ENCODE measurements at places on chromosomes 3 and 15. TPM values are rescaled to one million over a fixed set of nuclear protein-coding genes. Genes with fewer than 3 reads are reported as not detected.
A peak's percentile ranks its signal among the peaks of the same experiment; 100 is the strongest.

DNA sequence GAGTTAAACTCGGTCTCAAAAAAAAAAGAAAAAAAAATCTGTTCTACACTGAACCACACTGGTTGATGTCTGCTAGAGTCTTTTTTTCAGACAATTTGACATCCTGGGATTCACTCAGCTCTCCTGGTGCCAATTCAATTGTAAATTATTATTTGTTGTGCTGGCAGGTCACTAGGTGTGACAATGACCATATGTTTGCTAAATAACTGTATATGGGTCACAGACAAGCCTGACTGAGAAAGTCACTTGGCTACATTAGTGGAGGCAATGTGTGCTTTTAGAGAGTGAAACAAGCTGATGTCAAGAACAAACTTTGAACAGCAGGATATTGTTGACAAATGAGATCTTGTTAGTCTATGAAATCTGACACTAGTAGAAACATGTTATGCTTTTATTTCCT lies 1379.1 kb downstream of the ZPLD1 start:
- H3K36me3 ChIP-seq, result no peaks in the 10 kb centered on the region
- H3K4me1 ChIP-seq, result no peaks in the 10 kb centered on the region
- no peak overlapping the region for H3K4me3 ChIP-seq

DNA sequence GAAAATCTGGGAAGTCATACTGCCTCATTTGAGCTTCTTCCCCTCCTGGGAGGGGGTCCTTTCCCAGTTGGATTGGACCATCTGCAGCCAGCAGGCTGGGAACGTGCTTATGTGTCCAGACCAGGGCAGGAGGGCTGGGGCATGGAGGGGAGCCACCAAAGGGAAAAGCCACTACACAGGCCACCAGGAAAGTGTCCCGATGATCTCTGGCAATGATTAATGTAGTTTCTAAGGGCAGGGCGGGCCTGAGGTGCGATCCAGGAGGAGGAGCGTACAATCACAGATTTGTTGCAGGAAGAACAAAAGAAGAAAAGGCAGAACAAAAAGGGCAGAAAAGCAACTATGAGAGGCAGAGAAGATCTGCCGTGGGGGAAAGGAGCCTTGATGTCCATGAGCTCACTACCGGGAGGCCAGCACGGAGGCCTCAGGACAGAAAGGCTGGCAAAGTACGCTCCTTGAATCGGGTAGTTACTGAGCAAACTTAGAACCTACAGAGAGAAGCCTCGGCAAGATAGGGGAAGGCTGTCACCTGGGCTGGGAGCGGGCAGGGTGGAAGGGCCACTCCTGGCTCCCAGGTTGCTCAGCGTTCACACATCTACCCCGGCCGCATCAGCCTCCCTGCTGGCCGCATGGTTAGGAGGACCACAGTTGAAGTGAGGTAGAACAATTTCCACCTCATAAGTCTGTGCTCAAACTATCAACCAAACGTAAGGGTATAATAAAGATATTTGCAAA lies 79.5 kb upstream of the PCSK6 start:
- no peak overlapping the region for H3K27ac ChIP-seq
- no peaks in the 10 kb centered on the region for H3K27me3 ChIP-seq
- H3K4me1 ChIP-seq, result no peaks in the 10 kb centered on the region
- H3K36me3 ChIP-seq, result no peaks in the 10 kb centered on the region
- no peak overlapping the region for H3K4me3 ChIP-seq

DNA sequence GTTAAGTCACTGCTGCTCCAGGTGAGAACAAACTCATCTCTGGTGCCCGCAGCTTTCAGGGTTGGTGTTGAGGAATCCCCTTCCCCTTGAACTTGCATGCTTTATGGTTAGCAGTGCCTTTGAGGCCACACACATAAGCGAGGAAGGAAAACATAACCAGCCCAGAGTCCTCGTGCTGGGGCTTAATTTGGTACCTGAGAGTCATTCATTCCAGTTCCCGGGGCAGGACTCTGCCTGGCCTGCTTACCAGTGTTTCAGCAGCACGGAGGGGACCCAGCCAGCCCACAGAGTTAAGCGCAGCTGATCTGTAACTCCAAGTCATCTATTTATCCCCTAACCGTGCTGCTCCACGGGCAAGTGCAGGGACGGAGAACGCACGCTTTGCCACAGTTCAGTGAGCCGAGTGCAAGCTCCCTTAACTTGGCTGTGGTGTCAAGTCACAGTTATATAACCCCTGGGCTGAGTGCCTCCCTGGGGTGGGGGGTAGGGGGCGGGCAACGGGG lies 302.3 kb upstream of the ICE2 start:
- no peaks in the 10 kb centered on the region for H3K27me3 ChIP-seq
- H3K4me3 ChIP-seq, result no peak overlapping the region
- H3K36me3 ChIP-seq, result no peaks in the 10 kb centered on the region
- H3K27ac ChIP-seq, result no peak overlapping the region
- no peak for DNase-seq

DNA sequence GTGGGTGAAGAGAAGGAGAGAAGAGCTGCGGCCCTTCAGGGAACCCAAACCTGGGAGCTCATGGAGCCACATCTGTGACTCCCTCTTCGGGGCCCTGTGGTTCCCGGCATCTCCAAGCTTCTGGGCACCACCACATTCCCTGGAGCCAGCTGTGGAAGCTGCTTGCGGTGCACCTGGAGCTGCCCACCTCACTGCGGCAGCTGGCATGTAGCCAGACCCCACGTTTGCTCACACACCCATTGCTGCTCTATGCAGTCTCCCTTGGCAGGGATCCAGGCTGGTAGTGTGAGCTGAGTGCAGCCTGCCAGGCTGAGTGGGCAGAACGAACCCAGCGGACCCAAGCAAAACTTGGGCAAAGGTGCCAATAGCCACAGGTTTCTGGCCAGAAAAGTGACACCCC lies 16.8 kb upstream of the PLA2G4E start:
- H3K4me1 ChIP-seq, result no peaks in the 10 kb centered on the region
- no peaks in the 10 kb centered on the region for H3K27me3 ChIP-seq
- H3K4me3 ChIP-seq, result no peak overlapping the region
- no peak overlapping the region for H3K27ac ChIP-seq
- H3K36me3 ChIP-seq, result no peaks in the 10 kb centered on the region

- peaks cover 28% of the 10 kb centered on the region for H3K4me1 ChIP-seq
- no peak overlapping the region for H3K4me3 ChIP-seq
- H3K27ac ChIP-seq, result no peak overlapping the region
- peaks cover 21% of the 10 kb centered on the region for H3K27me3 ChIP-seq
Measured at GRCh38 chr3:13198264-13198879, 125.1 kb upstream of the IQSEC1 start.

- no peak overlapping the region for H3K27ac ChIP-seq
- peaks cover 6% of the 10 kb centered on the region for H3K4me1 ChIP-seq
- DNase-seq, result no peak
- no peaks in the 10 kb centered on the region for H3K27me3 ChIP-seq
- H3K4me3 ChIP-seq, result no peak overlapping the region
Measured at GRCh38 chr15:59380902-59381610, 8.4 kb upstream of the MYO1E start.

- no peak overlapping the region for H3K4me3 ChIP-seq
- DNase-seq, result no peak
- no peak overlapping the region for H3K27ac ChIP-seq
- no peaks in the 10 kb centered on the region for H3K27me3 ChIP-seq
Measured at GRCh38 chr3:148023994-148024393, 614.8 kb downstream of the ZIC1 start.

DNA sequence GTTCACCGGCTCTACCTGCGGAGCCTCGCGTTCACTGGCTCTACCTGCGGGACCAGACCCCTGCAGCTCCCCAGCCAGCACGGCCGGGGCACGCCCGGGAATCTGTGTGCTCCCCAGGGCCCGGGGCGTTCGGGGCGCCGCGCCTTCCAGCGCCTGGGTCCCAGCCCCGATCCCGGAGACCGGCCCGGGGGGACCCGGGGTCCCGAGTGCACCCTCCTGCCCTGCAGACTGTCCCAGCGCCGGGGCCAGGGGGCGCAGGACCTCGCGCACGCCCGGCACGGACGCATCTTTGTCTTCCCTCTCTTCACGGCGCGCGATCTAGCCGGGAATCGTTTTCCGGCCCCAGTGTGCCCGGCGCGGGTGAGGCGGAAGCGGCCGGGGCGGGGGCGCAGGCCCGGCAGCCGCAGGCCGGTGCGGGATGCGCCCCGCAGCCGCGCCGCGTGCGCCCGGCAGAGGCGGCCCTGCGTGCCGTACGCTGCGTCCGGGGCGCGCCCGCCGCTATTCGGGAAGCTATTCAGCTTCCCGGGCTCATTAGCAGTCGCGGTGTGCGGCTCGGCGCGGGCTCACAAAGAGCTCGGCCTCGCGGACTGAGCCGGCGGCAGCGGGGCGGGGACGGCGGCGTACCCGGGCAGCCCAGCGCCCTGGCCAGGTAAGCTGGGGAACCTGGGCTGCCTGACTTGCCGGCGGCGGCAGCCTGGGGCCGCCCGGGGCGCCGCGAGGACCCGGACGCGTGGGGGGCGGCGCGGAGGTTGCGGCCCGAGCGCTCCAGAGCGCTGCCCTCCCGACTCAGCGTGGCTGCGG lies at the start of gene APBA2:
Gene APBA2, plus strand, starts transcription at position 345 of the 801 bp plus-strand sequence. CDS start 167,911 bp downstream, outside the sequence.
- H3K27me3 ChIP-seq, result peaks cover 39% of the 10 kb centered on the region
- H3K36me3 ChIP-seq, result no peaks in the 10 kb centered on the region
- peak within 1 kb of the TSS; percentile 33 for H3K4me3 ChIP-seq
- H3K4me1 ChIP-seq, result peaks cover 13% of the 10 kb centered on the region
- DNase-seq, result no peak

DNA sequence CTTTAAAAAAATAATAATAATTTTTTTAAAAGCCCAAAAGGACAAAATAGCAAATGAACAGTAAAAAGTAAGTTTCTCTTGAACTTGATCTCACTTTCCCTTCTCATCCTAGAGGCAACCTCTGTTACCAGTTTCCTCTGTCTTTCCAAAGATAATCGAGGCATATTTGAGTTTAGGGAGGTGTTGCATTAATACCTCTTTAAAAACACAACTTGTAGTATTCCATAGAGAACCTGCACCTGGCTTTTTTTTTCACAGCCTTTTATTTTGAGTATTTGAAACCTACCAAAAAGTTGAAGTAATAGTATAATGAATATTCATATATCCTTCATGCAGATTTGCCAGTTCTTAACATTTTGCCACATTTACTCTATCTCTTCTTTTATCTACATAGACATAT lies 9.1 kb downstream of the CSK start:
- H3K4me3 ChIP-seq, result no peak overlapping the region
- peak overlapping the region; percentile 96 for H3K27ac ChIP-seq
- H3K4me1 ChIP-seq, result peaks cover 78% of the 10 kb centered on the region
- no peaks in the 10 kb centered on the region for H3K27me3 ChIP-seq

- no peak for DNase-seq
- H3K36me3 ChIP-seq, result no peaks in the 10 kb centered on the region
- H3K27ac ChIP-seq, result no peak overlapping the region
Measured at GRCh38 chr15:95681836-95682544, 648.5 kb upstream of the NR2F2 start.

GRCh38 chr3:20054549-20054987 lies 14.3 kb downstream of the KAT2B start:
- peaks cover 64% of the 10 kb centered on the region for H3K4me1 ChIP-seq
- H3K4me3 ChIP-seq, result no peak overlapping the region
- H3K27me3 ChIP-seq, result no peaks in the 10 kb centered on the region
- H3K27ac ChIP-seq, result peak overlapping the region; percentile 69
- peak; percentile 65 for DNase-seq
- no peaks in the 10 kb centered on the region for H3K36me3 ChIP-seq

DNA sequence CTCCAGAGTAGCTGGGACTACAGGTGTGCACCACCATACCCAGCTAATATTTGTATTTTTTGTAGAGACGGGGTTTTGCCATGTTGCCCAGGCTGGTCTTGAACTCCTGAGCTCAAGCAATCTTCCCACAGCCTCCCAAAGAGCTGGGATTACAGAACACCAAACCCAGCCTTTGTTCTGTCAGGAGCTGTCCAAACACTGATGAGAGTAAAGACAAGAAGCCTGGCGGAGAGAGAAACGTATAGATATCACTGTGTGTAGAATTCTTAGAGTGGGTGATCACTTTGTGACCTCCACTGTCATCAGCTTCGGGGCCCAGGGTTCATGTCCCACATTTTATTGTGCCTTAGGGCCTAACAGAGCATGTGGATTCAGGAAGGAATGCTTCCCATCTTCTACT lies 159.5 kb downstream of the SNRK start:
- no peaks in the 10 kb centered on the region for H3K27me3 ChIP-seq
- H3K36me3 ChIP-seq, result no peaks in the 10 kb centered on the region
- no peak overlapping the region for H3K4me3 ChIP-seq
- no peak overlapping the region for H3K27ac ChIP-seq
- DNase-seq, result no peak

DNA sequence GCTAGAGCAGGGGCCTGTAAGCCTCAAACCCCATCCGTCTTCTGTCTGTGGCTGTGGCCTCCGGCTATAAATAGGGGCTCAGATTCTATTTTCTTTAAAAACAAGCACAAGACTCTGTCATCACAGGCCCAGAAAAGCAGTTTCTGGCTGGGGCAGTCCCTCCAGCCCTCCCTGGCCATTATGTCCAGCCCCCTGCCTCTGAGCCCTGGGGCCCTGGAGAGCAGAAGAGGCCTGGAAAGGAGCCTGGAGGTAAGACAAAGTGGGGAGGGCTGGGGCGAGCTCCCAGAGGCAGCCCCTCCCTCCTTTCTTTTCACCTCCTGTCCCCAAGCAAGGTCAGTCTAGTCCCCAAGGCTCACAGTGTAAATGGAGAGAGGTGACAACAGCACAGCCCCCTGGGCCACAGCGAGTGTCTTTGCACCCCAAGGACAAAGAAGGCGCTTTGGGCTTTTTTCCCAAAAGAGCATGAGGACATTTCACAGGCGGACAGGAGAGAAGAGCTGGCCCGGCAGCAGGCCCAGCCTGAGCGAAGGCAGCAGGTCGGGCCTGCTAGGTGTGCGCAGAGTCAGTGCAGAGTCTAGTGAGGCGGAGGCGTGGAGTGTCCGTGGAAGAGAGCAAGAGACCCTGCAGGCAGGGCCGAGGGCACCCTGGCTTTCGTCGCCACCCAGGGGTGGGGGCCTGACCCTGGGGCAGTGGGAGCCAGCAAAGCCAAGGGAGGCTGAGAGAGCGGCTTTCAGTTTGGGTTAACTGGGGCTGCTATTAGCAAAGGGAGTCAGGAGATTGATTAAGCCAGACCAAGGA lies 188.3 kb downstream of the TBC1D2B start:
- no peaks in the 10 kb centered on the region for H3K36me3 ChIP-seq
- H3K27ac ChIP-seq, result peak overlapping the region; percentile 68
- no peak overlapping the region for H3K4me3 ChIP-seq
- H3K4me1 ChIP-seq, result no peaks in the 10 kb centered on the region

DNA sequence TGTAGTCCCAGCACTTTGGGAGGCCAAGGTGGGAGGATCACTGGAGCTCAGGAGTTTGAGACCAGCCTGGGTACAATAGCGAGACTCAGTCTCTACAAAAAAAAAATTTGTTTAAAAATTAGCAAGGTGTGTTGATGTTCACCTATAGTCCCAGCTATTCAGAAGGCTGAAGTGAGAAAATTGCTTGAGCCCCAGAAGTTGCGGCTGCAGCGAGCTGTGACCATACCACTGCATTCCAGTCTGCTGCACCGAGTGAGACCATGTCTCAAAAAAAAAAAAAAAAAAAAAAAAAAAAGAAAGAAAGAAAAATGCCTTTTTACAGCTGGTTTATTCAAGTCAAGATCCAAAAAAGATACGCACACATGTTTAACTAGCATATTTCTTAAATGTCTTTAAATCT lies 17.0 kb upstream of the MUC20 start:
- DNase-seq, result no peak
- H3K4me1 ChIP-seq, result no peaks in the 10 kb centered on the region
- H3K27me3 ChIP-seq, result no peaks in the 10 kb centered on the region
- H3K4me3 ChIP-seq, result no peak overlapping the region

- H3K4me1 ChIP-seq, result peaks cover 24% of the 10 kb centered on the region
- DNase-seq, result no peak
- H3K27ac ChIP-seq, result peak overlapping the region; percentile 94
- H3K36me3 ChIP-seq, result no peaks in the 10 kb centered on the region
Measured at GRCh38 chr15:36596915-36597314, 17.5 kb downstream of the CDIN1 start.

NTRK3 gene
- 1.7 TPM for total RNA-seq

CISH gene
- total RNA-seq, result 131 TPM

C3orf85 gene
- not detected for total RNA-seq

MCF2L2 gene
- total RNA-seq, result 0.22 TPM

ASB14 gene
- total RNA-seq, result 8.1 TPM

TMC3 gene
- total RNA-seq, result not detected
